ENCODE measurements at places on chromosomes 6 and 20.

GRCh38 chr6:113397236-113397635 is 459.9 kb upstream of the MARCKS start:
- DNase-seq, result no peak

DNA sequence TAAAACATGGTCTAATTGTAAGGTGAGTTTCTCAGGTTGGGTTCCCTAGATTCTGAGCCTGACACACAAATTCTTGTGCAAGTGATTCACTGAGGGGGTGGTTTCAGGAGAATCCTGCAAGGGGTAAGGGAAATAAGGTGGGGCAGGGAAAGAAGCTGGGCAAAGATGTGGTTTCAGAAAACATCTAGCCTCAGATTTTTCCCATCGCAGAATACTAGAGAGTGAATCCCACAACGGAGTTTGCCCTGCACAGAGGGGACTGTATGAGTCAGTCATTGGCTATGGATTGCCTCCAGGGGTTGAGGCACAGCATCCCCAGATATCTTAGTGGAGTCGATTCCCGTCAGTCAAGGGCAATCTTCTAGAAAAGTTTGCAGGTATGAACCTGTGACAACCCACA is 65.2 kb downstream of the PRL start:
- no peak for DNase-seq

DNA sequence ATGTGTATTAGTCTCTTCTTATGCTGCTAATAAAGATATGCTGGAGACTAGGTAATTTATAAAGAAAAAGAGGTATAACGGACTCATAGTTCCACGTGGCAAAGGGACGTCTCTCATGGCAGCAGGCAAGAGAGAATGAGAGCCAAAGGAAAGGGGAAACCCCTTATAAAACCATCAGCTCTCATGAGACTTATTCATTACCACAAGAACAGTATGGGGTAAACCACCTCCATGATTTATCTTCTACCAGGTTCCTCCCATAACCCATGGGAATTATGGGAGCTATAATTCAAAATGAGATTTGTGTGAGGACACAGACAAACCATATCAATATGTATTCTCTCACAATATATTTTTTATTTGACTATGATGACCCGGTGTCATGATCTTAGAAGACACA is 109.1 kb downstream of the UTRN start:
- DNase-seq, result no peak

DNA sequence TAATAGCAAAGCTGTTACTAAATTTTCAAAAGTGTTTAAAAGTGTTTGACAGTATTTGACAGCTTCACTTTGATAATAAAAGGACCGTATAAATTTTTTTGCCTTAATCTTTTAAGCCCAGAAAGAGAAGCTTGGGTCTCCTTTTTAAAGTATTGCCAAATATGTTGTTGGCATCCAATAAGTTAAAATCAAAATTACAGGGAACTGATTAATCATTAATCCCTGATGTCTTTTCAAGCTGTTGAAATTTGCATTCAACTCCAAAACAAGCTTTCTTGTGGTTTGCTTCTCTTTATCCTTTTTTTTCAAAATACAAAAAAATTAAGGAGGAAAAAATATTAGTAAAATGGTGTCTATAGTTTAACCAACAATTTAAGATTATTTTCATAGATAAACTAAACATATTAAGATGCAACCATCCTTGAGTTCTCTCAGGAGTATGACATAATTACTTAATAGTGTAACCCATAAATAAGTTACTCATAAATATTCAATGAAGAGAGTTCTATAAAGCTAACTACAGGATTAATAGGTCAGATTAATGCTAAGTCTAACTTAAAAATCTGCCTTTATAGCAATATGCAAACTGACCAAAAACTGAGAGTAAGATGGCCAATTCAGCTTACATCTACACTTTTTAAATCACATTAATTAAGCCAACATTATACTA is 27.0 kb upstream of the CALHM6 start:
- DNase-seq, result no peak

- DNase-seq, result no peak
Measured at GRCh38 chr6:159008656-159009288, 8.8 kb upstream of the RSPH3 start.

GRCh38 chr6:153001767-153002612 is 519 bp downstream of the MTRF1L start:
- no peak for DNase-seq

All from activated CD4-positive, CD25-positive, alpha-beta regulatory T cell treated with anti-CD3 and anti-CD28 coated beads, Interleukin-2, amount 50 U/mL, for 16 hours (primary cell).